ENCODE measurements at places on chromosomes 2 and 18.

- DNase-seq: no peak
Measured at GRCh38 chr18:24995056-24995455, 356.9 kb downstream of the ZNF521 start.

- no peak for DNase-seq
Measured at GRCh38 chr2:148643421-148643820, 1.1 kb upstream of the EPC2 start.

GRCh38 chr2:120949027-120949956 is 213.6 kb downstream of the GLI2 start:
- DNase-seq: no peak

GRCh38 chr2:157592948-157593347 is 35.7 kb downstream of the ACVR1C start:
- no peak for DNase-seq

DNA sequence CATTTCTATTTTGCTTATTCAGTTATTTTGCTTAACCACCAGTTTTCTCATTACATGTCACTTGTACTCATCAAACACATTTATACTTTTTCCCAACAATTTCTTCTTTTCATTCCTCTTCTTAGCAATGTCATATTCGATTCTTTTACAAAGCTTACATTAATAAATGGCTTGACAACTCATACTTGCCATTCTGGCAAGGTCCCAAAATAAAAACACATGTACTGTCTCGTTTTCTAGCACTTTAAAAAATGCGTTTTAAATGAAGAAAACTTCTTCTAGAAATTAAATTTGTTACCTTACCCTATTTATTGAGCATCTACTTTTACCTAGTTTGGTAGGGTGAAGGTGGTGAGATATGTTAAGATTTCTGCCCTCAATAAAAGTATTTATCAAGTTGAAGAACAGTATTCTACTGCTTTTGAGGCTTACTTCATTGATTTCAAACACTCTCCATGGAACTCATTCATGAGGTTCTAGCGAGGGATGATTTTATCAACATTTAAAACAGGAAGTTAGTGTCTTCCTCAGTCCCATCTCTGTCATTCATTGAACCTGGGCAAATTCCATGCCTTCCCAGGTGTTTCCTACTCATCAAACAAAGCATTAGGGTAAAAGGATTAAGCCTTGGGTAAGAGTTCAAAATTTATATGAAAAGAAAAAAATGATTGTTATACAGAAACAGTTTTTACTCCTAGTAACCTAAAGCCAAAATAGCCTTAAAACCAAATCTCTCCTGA is 52.6 kb downstream of the CALCRL start:
- no peak for DNase-seq

- no peak for DNase-seq
Measured at GRCh38 chr2:41933046-41933420, 114.8 kb upstream of the PKDCC start.

GRCh38 chr2:170339322-170339721 is 161.4 kb downstream of the MYO3B start:
- no peak for DNase-seq

DNA sequence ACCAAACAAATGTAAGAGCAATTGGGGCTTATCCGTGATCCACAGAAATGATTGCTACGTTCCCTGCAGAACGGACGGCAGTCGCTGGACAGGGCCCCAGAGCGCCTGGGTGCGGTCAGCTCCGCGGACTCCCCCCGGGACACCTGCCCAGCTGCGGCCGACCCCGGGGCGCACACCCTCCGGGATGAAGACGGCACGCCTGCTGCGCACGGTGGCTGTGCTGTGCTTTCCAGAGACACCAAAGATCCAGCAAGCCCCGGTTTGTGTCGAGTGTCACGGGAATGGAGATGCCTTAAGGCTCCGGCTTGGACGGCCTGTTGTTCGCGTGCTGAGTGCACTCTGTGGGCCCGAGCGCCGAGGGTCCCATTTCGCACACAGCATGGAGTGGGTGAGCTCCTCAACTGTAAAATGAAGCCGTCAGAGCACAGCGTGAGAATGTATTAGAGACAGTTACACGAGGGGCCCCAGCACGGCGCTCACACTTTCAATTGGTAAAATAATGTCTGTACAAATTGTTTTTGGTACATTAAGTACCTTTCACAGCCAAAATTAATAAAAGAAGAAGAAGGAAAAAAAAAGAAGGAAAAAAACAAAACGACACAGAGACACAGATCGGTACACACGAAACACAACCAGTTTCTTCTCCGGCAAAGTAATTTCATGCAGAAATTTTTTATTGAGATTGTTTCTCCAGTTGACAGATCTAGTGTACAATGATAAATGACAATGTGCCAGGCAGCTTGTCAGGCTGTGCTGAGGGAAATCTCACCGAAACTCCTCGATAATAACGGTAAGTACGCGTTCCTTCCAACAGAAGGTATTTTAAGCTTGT is 615.8 kb upstream of the SALL3 start:
- DNase-seq: no peak

DNA sequence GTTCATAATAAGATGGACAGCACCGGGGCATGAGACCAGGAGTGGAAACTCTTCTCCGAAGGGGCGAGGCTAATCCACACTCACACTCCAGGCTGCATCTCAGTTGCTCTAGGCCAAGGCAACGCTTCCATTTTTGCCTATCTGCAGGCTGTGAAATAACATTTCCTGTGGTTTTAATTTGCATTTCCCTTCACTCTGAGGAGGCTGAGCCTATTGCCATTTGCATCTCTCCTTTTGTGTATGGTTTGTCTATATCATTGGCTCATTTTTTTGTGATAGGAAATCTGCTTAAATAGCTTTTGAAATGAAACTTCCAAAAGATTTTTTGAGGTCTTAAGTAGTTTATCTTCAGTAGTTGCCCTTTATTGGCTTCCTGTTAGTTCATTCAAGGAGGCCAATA is 57.6 kb downstream of the TPGS2 start:
- DNase-seq: no peak

DNA sequence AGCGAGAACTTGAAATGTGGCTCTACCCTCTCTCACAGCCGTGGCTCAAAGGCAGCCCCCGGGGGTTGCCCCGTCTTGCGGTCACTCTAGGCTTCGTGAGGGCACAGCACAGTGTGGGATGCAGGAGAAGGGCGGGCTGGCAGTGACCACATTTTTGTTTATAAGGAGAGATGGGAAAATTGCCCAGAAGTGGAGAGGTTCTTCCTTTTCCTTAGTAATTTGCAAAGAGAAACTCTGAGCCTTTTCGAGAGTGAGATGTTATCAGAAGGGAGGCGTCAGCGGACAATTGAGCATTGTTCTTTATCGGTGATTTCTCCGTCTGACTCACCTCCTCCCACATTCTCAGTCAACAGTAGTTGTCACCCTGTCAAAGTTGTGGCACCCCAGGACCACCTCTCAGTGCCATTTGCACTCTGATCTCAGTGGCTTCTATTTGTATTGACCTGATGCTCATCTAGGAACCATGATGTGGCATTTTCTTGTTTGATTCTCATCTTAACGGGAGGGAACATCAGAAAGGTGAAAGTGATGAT is 89.6 kb downstream of the ACAA2 start:
- DNase-seq: no peak

- peak; percentile 66 for DNase-seq
Measured at GRCh38 chr18:8696749-8697211, 8.6 kb upstream of the MTCL1 start.

GRCh38 chr2:239773228-239774141 is 251.7 kb downstream of the NDUFA10 start:
- DNase-seq: no peak

- no peak for DNase-seq
Measured at GRCh38 chr18:79944126-79944731, 7.2 kb downstream of the SLC66A2 start.

DNA sequence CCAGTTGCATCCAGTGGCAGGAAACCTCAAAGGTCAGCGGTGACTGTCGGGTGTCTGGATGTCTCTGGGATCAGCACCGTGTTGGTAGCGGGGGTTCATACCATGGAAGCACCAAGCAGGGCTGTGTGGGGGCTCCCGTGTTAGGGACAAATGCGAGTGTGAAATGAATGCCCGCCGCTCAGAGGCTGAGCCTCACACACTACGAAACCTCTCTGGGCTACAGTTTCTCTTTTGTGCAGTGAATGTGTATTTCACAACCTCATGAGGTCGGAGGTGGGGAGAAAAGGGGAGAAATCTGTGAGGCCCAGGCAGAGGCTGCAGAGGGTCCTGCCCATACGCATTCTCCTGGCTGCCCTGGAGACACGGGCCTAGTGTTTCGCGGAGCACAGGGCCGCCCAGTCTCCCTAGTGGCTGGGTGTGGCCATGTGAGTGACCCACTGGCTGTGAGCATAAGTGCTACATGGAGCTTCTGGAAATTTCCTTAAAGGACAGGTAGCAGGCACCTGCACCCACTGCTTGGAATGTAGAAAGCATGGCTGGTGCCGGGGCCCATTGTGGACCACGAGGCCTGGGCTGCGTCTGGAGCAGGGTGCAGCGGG is 138.0 kb upstream of the GLI2 start:
- no peak for DNase-seq

GRCh38 chr2:16189029-16189835 is 248.9 kb downstream of the MYCN start:
- no peak for DNase-seq

GRCh38 chr2:224377751-224378700 is 23.9 kb downstream of the FAM124B start:
- DNase-seq: no peak

All from stimulated activated CD4-positive, alpha-beta T cell treated with anti-CD3 and anti-CD28 coated beads, TNF-alpha, amount 100 ng/mL, for 48 hours (primary cell).